ENCODE measurements at places on chromosomes 2 and 18.

GRCh38 chr2:2328848-2329247 is 2.2 kb downstream of the MYT1L start:
- no peak overlapping the region for H3K4me3 ChIP-seq
- peaks cover 16% of the 10 kb centered on the region for H3K4me1 ChIP-seq
- H3K27me3 ChIP-seq = no peaks in the 10 kb centered on the region
- DNase-seq = no peak
- no peaks in the 10 kb centered on the region for H3K36me3 ChIP-seq

DNA sequence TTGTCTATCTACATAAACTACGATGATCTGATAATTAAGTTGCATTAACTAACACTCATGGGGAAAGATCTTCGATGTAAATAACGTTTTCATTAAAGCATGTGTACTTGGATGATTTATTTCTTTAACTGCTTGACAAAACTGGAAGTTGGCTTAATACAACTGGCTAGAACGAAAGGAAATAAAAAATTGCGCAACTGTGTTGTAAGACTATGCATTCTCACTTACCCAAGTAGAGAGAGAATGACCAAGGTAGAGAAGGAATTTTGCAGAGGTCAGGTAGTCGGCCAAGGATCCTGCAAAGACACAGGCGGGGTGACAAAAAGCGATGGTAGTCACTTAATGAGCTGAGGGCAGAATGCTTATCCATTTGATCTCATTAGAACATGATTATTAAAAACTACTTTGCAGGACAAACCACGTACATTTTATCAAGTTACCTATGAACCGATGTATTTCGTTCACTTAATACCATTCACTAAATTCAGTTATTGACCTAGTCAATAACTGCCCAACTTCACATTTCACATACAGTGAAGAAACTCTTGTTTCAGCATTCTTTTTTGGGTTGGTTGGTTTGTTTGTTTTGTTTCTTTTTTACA is 900 bp downstream of the SLC40A1 start:
- peaks cover 8% of the 10 kb centered on the region for H3K4me1 ChIP-seq
- H3K27ac ChIP-seq = no peak overlapping the region
- no peaks in the 10 kb centered on the region for H3K36me3 ChIP-seq
- peaks cover 81% of the 10 kb centered on the region for H3K27me3 ChIP-seq
- H3K4me3 ChIP-seq = peak overlapping the region; percentile 66

DNA sequence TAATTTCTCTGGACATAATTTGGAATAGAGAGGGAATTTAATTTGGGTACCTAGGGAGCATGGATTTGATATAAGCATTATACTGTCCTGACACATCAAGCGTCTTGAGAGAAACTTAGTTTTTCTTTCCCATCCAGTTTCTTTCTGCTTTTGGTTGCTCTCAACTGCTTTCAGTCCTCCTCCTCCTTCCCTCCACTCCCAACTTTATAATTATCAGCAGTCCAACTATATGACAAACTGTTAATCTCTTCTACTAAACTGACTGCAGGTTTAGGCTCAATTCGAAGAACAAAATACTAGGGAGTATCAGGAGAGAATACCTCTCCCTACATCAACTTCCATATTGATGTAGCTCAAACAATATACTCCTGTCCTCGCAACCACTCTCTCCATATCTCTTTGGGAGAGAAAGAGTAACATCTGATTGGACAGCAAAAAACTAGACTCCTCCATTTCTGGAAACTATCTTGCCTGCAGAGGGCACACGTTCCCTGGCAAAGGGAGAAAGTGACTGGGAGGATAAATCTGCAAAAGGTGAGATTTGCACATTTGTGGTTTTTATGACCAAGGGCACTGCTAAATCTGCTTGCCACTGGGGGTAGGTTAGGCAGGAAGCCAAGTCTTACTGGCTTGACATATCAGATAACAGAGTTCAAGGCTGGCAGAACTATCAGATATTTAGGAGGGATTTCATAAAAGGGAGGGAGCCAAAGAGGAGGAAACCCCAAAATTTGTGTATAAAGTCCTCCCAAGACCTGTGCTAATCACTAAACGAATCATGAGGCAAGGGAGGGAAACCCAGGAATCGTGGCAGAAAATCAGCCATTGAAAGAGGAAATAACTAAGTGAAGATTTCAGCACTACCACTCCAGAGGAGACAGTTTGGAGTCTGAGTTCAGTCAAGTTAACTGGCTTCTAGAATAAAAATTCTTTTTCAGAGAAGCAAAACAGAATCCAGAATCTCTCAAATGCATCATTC is 40.0 kb downstream of the ICA1L start:
- H3K4me3 ChIP-seq = no peak overlapping the region
- no peaks in the 10 kb centered on the region for H3K36me3 ChIP-seq
- DNase-seq = peak; percentile 53
- no peaks in the 10 kb centered on the region for H3K27me3 ChIP-seq
- no peaks in the 10 kb centered on the region for H3K4me1 ChIP-seq

- H3K36me3 ChIP-seq = no peaks in the 10 kb centered on the region
- no peaks in the 10 kb centered on the region for H3K27me3 ChIP-seq
- no peak overlapping the region for H3K27ac ChIP-seq
- no peak overlapping the region for H3K4me3 ChIP-seq
- DNase-seq = no peak
Measured at GRCh38 chr2:205496772-205497171, 185.5 kb upstream of the NRP2 start.

GRCh38 chr18:59062643-59063006 is 77.1 kb upstream of the SEC11C start:
- H3K27ac ChIP-seq = no peak overlapping the region
- no peak for DNase-seq
- no peaks in the 10 kb centered on the region for H3K27me3 ChIP-seq
- H3K36me3 ChIP-seq = no peaks in the 10 kb centered on the region

DNA sequence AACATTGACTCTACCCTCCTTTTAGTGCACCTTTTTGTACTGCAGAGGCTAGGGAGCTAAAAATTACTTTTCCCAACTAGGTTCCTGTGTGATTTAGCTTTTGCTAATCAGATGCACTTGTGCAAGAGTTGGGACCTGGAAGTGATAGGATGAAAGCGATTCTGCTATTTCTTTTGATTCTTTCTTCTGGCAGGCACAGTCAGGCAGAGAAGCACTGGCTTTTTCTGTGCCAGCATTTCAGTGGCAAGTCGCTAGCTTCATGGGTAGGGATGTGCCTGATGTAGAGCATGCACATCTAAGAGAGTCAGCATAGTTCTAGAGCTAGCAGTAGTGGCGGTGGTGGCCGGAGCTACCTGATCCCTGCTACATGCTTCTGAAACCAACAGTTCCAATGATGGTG is 89.8 kb downstream of the MDH1 start:
- 0 out of 2 replicates have a peak, but pooled peaks cover 4% of the 10 kb centered on the region for H3K4me1 ChIP-seq
- no peak for DNase-seq
- H3K36me3 ChIP-seq = no peaks in the 10 kb centered on the region
- H3K4me3 ChIP-seq = no peak overlapping the region

DNA sequence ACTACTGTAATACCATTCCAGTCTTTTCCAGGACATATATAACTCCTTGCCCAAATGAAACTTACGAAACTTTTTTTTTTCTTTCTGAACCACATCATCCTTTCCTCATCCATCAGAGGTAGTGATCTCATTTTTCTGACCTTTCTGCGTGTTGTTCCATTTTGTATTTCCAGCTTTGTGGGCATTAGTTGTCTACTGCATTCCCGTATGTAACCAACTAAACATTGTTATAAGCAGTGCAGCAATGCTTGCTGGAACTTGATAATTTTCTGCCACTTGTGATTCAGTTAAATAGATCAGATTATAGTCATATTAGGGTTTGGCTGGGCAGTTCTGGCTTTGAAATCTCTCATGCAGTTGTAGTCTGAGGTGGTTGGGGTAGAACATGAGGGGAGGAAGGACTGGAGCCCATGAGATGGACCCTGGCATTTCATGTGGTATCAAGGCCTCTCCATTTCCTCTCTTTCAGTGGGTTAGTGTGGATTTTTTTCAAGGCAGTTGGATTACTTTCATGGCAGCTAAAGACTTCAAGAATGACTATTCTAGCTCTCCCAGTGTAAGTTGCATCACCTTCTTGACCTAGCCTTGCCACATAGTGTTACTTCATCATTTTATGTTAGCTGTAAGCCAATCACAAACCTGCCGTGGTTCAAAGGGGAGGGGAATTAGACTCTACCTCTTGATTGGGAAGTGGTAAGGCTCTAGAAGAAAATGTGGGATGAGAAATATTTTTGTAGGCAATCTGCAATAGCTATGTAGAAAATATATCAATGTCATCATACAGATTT is 80.5 kb downstream of the EHBP1 start:
- no peak for DNase-seq
- no peak overlapping the region for H3K27ac ChIP-seq
- no peaks in the 10 kb centered on the region for H3K27me3 ChIP-seq
- H3K36me3 ChIP-seq = no peaks in the 10 kb centered on the region
- no peak overlapping the region for H3K4me3 ChIP-seq

- no peak overlapping the region for H3K4me3 ChIP-seq
- H3K4me1 ChIP-seq = no peaks in the 10 kb centered on the region
- H3K27ac ChIP-seq = no peak overlapping the region
- no peak for DNase-seq
Measured at GRCh38 chr2:159639712-159640111, 23.4 kb upstream of the BAZ2B start.
